SIG-M5 (cell line): ENCODE measurements at places on chromosomes 1 and 21.

DNA sequence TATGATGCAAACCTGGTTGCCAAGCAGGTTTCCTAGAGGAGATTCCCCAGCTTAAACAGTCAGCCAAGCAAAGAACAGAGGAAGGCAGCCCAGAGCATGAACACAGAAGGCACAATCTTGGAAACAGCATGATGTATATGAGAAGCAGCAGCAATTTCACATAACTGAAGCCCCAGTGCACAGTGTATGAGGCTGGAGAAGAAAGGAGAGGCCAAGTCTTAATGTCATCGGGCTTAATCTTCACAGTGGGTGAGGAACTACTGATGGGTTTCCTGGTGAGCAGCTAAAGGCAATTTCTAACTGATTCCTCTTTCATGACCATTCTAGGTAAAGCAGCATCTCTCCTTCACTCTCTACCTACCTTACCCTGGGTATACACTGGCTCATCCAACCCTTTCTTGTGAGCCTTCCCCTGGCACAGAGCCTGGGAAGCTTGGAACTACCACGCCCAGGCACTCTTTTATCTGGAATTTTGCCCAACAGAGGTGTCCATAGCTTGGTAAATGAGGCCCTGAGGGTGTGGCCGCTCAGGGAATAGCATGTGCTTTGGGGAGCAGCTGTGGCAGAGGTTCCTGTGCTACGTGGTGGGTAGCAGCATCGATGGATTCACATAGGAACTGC lies 22.0 kb downstream of the FYB2 start:
- no peak for DNase-seq

- DNase-seq, result no peak
Measured at GRCh38 chr1:20660847-20661206, 342 bp downstream of the DDOST start.

- no peak for DNase-seq
Measured at GRCh38 chr21:36738489-36739126, 39.7 kb downstream of the SIM2 start.

GRCh38 chr1:36176106-36176949 lies 20.4 kb downstream of the MAP7D1 start:
- DNase-seq, result no peak

- DNase-seq, result no peak
Measured at GRCh38 chr1:155133799-155134281, 1.8 kb upstream of the SLC50A1 start.

DNA sequence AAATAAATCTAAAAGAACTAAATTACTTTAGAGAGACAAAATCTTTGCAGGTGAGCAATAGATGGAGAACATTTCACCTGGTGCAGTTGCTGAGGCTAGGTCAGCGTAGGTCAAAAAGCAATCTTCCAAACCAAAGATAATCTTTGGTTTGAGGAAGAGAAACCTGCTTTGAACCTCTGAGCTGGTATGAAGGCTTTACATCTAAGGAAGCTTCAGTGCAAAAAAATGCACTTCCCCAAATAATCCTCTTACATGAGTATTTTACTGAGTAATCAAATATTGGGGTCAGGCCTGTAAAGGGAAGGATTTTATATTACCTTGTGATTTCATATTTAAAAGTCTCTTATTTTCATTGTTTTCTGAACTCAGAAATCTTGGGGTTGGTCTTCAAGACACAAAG lies 223.6 kb downstream of the SRGAP2C start:
- DNase-seq, result peak; percentile 28
